Stimulated activated CD8-positive, alpha-beta memory T cell treated with anti-CD3 and anti-CD28 coated beads, Interleukin-15, amount 100 ng/mL, for 24 hours (primary cell): ENCODE measurements at places on chromosomes 11 and 22.

DNA sequence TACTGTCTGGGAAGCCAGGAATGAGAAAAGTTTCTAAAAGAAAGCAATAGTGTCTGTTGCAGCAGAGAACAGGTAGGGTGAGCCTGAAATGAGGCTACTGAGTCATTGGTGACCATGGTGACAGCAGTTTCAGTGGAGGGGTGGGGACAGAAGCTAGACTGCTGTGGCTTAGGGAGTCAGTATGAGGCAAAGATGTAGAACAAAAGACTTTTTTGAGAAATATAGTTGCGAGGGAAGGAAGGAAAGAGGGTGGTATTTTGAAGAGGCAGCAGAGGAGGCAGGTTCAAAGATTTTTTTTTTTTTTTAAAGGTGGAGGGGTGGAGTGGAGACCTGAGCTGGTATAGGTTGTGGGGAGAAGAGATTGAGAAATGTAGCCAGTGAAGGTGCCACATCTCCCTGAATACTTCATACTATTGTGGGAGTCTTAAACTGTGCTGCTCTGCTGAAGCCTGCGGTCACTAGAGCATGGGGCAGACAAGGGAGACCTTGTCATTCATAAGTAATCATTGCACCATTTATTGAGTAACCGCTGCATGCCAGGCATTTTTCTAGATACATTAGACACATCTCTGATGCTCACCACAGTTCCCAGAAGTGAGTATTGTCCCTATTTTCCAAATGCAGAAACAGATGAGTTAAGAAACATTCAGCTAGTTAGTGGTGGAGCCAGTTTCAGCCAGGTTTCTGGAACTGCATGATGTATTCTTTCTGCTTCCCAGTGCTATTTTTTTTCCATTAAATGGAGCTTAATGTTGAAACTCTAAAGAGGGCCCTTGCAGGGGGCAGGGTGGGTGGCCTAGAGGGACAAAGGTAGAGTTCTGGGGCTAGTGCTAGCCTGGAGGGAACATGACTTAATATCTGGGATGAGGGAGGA lies 49.9 kb downstream of the STIM1 start:
- DNase-seq = no peak

- DNase-seq = no peak
Observed at GRCh38 chr11:32870676-32871075, 21.9 kb upstream of the QSER1 start.

GRCh38 chr11:43574949-43575912 lies 105.3 kb upstream of the HSD17B12 start:
- no peak for DNase-seq

DNA sequence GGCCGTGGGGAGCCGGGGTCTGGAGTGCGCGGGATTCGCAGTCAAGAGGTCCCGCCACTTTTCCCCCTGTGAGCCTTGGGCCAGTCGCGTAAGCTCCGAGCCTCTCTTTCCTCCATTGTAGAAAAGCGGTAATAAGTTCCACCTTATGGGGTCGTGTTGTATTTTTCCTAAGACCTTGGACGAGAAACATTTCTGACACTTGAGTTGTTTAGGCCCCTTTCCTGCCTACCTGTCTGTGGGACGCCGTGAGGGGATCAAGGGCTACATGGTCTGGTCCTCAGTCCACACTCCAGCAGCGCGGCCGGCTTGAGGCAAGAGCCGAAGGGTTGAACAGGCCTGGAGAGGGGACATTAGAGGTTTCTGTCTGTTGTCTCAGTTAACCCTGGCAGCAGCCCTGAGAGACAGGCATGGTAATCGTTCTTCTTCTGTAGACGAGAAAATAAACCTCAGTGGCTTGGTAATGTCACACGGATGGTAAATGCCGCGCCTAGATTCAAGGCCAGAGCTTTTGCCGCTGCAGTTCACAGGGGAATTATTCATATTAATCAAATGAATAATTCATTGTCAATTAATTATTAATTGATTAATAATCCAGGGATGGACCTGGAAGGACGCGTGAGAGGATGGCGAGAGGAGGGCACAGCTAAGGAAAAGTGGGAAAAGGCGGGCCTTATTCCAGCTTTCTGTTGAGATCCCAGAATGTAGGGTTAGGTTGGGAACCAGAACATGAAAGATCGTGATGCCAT lies 545 bp downstream of the FEN1 start:
- no peak for DNase-seq

- DNase-seq = no peak
Observed at GRCh38 chr11:48134221-48134922, 82.2 kb upstream of the OR4B1 start.

DNA sequence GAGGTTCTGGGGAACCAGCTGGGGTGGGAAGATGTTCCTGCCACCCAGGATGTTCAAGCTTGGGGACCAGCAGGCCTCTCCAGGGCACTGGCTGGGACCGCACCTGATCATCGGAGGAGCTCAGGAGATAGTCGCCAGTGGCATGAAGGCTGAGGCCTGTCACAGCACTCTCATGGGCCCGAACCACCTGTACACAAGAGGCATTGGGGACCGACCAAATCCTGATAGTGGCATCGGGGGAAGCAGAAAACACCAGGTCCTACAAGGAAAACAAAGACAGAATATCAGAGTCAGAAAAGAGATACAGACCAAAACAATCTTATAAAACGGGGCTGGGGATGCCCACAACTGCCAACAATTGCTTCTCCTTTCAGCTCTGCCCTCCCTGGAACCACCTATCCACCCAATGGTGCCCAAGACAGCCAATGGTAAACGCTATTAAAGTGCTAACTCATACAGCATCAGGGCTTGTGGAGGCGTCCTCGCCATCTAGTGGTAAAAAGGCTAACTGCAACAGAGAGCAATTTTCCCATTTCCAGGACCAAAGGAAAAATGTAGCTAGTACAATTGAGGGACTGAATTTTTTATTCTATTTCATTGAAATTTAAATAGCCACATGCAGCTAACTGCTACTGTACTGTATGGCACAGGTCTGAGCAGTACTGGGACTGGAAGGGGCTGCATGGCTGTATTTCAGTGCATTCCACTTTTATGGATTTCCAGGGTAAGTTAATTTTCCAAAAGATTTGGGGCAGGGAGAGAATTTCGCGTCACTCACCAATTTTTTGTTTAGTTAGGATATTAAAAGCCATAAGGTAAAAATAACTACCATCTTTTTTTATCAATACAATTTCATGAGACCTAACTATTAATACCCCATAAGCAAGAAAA lies 7.1 kb downstream of the PRPF19 start:
- no peak for DNase-seq

GRCh38 chr11:61307354-61307753 lies 12.2 kb upstream of the VWCE start:
- DNase-seq = no peak

GRCh38 chr11:393219-394033 lies 583 bp upstream of the PKP3 start:
- DNase-seq = no peak

GRCh38 chr11:92662601-92663360 lies 306.7 kb upstream of the MTNR1B start:
- no peak for DNase-seq

- DNase-seq = no peak
Observed at GRCh38 chr22:17844150-17844549, 69.9 kb upstream of the BID start.

- no peak for DNase-seq
Observed at GRCh38 chr11:15295695-15296094, 181.0 kb downstream of the INSC start.

DNA sequence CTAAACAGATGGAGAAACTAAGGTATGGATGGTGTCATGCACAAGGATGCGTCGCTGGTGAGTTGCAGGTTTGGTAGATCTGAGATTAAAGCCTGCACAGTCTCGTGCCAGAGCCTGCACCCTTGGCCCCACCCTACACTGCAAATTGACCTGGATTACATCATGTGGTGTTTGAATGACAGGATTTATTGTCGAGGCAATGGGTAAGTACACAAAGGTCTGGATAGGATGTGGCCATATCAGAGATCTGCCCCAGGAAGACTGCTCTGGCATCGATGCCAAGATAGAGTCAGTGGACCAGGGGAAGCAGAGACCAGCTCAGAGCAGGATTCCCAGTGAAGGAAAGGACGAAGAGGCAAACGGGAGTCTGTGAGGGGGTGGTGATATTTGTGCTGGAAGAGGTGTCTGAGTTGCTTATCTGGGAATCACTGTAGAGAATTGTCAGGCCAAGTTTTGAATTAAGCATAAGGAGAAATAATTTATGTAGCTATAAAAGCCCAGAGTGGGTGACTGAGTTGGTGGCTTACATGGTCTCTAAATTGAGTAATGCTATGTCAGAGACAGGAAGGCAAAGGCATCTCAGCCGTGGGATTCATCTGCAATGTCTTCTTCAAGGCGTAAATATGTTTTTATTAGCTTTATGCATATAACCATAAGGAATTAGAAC lies 499.6 kb upstream of the B3GAT1 start:
- no peak for DNase-seq

- no peak for DNase-seq
Observed at GRCh38 chr11:65915821-65916251, 3.0 kb downstream of the C11orf68 start.

GRCh38 chr11:108654994-108655631 lies 9.8 kb upstream of the DDX10 start:
- DNase-seq = no peak

DNA sequence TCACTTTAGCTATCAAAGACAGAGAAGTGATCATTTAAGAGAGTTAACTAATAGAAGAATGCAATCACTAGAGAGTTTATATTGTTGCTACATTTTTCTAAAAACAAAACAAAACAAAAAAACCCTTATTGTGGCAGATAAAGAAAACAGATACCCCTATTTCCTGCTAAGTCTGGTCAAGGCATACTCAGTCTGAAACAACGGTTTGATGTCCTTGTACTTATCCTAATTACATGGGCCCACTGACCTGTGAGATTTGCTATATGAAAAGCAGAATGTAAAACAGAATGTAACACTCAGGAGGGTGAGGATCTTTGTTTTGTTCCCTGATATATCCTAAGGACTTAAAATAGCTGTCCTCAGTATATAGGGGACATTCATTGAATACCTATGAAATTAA lies 24.6 kb downstream of the MAML2 start:
- DNase-seq = no peak

DNA sequence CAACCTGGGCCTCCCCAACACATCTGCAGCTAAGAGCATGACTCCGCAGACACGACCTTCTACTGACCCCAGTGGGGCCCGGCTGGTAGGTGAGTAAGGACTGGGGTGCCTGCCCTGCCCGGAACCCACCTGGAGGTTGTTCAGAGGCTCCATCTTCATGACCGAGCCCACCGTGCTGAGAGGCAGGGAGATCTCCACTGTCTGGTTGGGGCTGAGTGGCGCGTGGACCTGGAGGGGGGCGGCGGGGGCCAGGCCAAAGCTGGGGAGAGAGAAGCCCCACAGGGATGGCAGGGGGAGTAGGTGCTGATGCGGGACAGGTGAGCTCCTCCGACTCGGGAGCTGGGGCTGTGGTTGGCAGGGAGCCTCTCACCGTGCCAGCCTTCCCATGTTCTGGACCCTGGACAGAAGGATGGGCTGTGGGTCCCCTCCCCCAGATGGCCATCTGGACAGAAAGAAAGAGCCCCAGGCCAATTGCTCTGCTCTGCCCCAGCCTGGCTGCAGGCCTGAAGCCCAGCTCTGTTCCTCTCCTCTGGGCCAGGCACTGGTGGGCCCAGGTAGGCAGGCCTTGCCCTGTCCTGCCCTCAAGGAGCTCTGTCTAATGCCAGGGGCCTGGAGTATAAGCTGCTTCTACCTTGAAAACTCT lies 16.3 kb upstream of the RASL10A start:
- no peak for DNase-seq

- no peak for DNase-seq
Observed at GRCh38 chr11:16897470-16898061, 116.6 kb downstream of the PLEKHA7 start.

GRCh38 chr11:117993988-117994745 lies 8.0 kb downstream of the IL10RA start:
- DNase-seq = no peak

GRCh38 chr11:623349-623869 lies 1.3 kb downstream of the CDHR5 start:
- no peak for DNase-seq

DNA sequence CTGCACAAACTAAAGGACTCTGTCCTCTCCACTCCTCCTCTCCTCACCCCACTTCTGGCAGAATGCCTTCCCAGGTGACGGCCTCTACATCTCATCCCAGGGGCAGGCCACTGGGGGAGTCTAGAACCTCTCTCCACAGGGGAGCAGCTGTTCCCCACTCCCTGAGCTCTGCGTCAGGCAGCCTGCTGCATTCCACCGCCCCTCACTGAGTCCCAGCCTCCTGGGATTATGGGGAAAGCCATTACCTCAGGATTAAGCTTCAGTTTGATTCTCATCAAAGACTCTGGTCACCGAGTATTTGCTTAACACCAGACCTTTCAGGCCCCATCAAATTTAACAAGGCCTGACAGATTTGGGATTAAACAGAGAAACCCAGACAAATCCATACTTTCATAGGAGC lies 405.9 kb downstream of the NXPE2 start:
- no peak for DNase-seq

- no peak for DNase-seq
Observed at GRCh38 chr11:12185914-12186313, 75.5 kb downstream of the MICAL2 start.

DNA sequence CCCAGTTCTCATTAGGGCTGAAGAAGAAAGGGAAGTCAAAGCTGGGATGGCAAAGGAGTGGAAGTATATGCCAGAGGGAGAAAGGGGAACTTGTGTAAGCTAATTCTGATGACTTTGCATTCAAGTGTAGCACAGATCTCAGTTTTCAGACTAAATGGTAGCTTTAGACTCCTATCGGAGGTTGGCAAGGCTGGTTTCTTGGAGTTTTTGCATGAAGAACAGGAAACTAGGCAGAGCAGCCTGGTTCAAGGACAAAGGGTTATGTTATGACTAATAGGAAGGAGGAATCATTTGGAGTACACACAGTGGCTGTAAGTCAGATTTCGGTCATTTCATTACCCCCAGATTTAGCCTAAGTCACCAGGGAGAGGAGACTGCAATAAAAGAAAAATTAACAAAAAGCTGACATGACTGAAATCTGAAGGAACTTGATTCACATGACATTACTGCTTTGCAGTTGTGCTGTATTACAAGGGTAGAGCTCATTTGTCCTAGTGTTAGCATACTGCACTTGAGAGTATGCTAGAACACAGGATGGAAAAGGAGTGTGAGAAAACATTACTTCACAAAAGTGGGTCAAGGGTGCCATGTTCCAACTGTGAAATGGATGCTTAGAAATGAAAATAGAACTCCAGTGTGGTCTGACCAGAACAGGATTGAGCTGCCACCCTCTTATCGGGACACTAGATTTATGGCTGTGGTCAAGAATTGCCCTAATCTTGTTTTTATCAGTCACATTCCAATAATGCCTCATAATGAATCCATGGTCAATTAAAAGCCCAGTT lies 23.6 kb downstream of the ADM start:
- DNase-seq = no peak

- no peak for DNase-seq
Observed at GRCh38 chr11:122963961-122964360, 17.7 kb downstream of the BSX start.

GRCh38 chr11:64013141-64013896 lies 22.4 kb upstream of the FLRT1 start:
- DNase-seq = no peak
